Non-pigmented ciliary epithelial cell (primary cell): ENCODE measurements at places on chromosomes 3 and 15.
A peak's percentile ranks its signal among the peaks of the same experiment; 100 is the strongest.

DNA sequence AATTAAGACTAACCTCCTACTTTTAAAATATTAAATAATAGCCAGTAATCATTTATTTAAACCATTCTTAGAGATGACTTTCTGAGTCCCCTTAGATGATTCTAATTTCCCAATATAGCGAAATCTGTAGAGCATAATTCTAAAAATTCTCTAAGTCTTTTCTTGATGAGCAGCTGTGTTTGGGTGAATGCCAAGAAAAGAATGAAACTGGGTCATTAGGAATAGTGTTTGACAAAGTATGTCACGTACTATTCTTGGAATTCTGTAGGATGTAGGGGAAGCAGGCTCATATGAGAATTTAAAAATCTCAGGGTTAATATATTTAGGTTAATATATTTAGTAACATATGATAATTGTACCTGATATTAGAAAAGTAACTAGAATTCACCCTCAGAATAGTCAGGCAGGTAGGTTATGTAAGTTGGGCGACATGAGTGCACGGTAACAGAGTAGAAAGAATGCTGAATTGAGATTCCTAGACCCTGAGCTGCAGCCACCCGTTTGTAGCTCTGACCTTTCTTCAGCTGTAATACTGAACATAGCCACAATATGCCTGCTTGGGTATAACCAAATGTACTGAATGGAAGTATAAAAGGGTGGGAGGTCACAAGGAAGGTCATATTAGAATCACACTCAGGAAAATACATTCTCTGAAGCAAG lies 524.3 kb downstream of the UNC13C start:
- no peak for DNase-seq

- no peak for DNase-seq
These were observed 110.1 kb upstream of the GBE1 start for GRCh38 chr3:81871358-81872155.

DNA sequence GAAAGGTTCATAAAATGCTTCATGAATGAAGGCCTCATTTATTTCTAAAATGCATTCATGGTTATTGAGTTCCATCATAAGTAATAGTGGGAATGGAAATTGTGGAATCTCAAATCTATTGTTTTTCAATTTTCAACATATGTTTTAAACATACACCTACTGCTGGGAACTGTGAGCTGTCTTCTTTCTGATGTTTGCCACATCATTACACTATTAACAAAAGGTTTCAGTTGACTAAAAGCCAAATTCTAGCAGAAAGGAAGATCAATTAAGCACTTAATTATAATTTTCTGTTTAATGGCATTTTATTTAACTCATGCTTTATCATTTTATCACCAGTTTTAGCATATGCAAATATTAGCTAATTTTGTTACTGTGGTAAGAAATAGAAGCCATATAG lies 13.8 kb upstream of the TBC1D23 start:
- no peak for DNase-seq

- DNase-seq, result peak; percentile 83
These were observed 27.6 kb upstream of the CXCR6 start for GRCh38 chr3:45915518-45916231.

DNA sequence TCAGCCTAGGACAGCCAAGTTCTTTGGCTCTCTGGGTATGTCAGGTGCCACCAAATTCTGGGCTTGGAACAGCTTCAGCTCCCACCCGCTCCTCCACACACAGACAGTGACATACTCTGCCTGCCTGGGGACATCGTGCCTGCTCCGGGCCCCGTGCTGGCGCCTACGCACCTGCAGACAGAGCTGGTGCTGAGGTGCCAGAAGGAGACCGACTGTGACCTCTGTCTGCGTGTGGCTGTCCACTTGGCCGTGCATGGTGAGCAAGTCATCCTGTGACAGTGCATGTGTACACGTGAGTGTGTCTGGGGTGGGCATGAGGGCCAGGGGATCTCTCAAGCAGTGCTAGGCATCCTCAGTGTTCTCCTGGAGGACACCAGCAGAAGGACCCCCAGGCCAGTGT lies 922 bp downstream of the IL17RC start:
- no peak for DNase-seq

DNA sequence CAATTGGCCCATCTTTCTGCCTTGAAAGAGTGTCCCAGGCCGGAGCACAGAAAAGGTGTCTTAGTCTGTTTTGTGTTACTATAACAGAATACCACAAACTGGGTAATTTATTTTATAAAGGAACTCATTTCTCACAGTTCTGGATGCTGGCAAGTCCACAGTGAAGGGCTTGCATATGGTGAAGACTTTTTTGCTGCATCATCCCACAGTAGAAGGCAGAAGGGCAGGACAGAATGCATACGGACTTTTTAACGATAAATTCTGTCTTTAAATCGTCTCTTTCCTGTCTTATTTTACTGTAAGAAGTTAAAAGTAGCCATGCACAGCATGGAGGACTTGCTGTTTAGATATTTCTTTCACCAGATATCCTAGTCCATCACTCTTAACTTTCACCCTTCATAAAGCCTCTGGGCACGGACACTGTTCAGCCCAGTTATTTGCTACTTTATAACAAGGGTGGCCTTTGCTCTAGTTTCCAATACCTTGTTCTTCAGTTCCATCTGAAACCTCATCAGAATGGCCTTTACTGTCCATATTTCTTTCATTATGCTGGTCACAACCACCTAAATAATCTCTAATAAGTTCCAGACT lies 10.3 kb upstream of the EIF1B start:
- DNase-seq, result no peak

DNA sequence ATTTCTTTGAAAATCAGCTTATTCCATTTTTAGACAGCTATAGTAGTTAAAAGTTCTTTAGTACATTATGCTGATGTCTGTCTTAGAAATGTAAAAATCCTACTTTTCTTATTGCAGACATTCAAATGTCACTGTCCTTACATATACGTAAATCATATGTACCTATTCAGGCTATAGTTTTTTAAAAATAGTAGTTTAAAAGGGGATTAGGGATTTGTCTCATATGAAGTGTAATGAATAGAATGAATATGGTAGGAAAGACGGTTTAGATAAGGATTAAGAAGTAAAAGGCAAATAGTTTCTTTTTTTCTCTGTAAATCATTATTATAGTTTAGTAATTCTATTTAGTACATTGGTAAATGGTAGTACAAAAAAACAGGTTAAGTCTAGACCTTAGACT lies 7.4 kb downstream of the DIPK2A start:
- DNase-seq, result no peak

DNA sequence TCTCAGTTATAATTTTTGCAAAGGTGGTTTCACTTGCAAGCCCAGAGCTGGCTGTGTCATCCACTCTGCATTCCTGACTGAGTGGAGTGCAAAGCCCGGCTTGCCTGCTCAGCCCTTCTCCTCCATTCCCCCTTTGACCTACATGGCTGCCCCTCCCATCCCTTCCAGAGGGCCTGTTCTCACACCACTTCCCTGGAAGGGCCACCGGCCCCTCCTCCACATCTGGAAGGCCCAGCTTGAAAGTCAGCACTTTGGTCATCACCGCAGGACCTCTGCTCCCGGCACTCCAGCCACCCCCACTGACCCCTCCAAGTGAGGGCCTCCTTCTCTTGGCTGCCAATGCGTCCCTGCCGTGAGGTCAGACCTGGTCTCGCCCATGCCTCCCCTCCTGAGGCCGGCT lies 74.1 kb upstream of the RNF7 start:
- no peak for DNase-seq

- DNase-seq, result no peak
These were observed 200.3 kb upstream of the UMPS start for GRCh38 chr3:124529826-124530571.

- no peak for DNase-seq
These were observed 2.8 kb upstream of the PLXNB1 start for GRCh38 chr3:48432411-48433371.

- DNase-seq, result no peak
These were observed 1.5 kb downstream of the SEMA6D start for GRCh38 chr15:47718497-47719437.

- DNase-seq, result no peak
These were observed 20.8 kb upstream of the CNTN6 start for GRCh38 chr3:1072041-1072440.

DNA sequence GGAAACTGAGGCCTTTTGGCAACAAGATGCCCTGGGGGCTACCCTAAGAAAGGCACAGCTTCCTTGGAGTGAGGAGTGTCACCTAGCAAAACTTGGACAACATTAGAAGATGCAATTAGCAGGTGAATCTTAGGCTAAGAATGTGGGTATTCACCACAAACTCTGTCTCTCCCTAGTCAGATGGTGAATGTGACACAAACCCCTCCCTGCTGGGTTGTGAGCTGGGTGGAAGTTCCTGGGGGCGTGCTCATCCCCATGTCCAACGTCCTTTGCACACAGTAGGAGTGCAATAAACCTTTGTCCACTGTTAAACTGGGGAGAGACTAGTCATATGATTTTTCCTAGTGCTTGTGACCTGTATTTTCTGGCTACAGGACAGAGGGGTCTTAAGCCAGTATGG lies 67.1 kb upstream of the SH3GL3 start:
- no peak for DNase-seq

DNA sequence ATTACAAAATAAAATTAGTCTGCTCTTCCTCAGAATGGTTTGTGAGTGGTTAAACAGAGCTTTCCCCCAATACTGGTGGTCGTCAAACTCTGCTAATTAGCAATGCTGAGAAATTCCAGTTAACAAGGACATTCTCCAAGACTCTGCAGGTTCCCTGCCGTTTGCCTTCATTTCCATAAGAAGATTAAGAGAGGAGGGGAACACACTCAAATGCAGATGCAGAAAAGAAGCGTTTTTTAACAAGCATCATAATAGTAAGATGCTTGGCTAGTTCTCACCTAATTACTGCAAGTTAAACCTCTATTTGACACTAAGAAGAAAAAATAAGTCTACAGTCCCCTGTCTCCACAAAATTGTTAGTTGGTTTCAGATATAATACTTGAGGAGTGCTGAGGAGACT lies 3.7 kb upstream of the SOX2 start:
- DNase-seq, result no peak

DNA sequence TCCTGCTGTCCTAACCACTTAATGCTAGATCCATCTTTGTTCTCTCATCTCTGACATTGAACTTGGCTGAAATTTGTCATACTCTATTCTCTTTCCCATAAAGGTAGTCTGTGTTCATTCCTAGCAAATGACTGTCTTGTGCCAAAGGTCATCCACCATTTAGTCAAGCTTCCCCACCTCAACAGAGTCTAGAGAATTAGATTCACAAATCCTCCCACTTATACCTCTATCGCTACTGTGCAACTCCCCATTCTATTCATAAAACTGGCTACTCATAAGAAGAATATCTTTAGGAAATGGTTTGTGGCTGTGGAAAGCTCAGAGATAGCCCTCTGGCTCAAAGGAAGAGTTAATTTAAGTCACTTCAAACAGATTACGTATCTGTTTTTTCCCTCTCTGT lies 59.7 kb upstream of the MBNL1 start:
- no peak for DNase-seq

GRCh38 chr15:83848315-83849050 lies 194.6 kb downstream of the ADAMTSL3 start:
- DNase-seq, result peak; percentile 94

- DNase-seq, result no peak
These were observed 24.4 kb downstream of the DTWD1 start for GRCh38 chr15:49645277-49645676.

DNA sequence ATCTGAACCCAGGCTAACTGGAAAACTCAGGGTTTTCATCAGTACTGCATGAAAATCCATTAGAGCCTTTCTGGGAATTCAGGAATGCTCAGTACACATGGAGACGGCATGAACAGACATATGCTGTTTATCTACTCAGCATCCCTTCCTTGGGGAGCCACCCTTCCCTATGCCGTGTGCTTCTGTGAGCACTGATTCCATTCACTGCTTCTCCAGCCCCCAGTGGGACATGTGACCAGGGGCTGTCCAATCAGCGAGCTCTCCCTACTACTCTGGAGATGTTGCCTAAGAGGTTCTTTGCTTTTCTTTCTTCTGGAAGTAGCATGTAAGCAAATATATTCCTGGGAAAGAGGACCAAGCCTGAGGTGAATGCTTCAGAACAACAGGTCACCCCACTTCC lies 5.6 kb upstream of the PCOLCE2 start:
- no peak for DNase-seq

- no peak for DNase-seq
These were observed 13.8 kb downstream of the PIERCE2 start for GRCh38 chr15:55422089-55422488.

GRCh38 chr3:98885851-98886250 lies 15.6 kb downstream of the DCBLD2 start:
- no peak for DNase-seq

DNA sequence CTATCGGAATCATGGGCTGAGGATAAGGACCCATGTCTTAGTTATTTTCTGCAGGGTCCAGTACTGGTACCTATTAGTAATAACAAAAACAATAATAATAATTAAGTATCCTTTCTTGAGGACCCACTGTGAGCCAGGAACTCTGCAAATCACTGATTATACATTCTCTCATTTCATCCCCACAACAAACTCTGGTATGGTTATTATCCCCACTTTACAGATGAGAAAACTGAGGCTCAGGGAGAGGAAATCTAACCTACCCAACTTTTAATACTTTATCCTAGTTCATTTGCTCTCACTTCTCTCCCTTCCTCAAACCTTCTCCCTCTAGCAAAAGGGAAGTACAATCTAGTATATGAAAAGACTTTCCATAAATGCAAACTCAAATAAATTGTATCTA lies 528.4 kb upstream of the PROK2 start:
- no peak for DNase-seq

DNA sequence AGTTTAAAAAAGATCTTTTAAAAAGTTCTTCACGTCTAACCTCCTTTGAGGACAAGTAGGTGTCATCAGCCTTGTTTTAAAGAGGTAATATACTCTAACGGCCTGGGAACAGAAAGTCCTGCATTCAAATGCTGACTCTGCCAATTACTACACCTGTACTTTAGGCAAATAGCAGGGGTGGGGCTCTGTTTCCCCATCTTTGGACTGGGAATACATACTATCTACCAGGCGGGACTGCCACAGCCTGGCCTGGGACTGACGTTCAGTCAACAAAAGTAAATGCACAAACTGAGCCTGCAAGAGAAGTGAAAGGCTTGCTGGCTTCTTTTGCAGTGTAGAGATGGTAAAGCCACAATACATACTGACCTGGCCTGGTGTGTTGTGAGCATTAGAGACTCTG lies 107.6 kb upstream of the SPATA12 start:
- no peak for DNase-seq

- DNase-seq, result no peak
These were observed 57.7 kb downstream of the PRTG start for GRCh38 chr15:55685286-55685685.

DNA sequence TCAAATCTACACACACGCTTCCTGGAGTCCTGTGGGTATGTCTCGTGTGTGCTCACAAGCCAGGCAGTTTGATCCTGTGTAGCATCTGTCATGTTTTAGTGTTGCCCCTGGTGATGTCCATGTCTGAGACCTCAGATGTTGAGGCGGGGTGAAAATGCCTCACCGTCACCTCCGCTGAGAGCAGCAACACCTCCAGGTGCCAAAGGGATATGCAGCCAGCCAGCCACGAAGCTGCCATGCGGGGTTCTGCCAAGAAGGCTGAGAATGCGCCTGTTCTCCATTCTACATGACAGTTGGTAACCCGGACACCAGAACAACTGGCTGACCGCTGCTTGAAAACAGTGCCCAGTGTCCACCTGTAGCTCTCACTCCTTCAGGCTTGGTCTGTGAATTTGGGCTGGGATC lies 253.8 kb downstream of the TLE3 start:
- no peak for DNase-seq

GRCh38 chr3:72050048-72050632 lies 265.2 kb upstream of the PROK2 start:
- no peak for DNase-seq

- no peak for DNase-seq
These were observed 336.5 kb upstream of the TGFBR2 start for GRCh38 chr3:30269751-30270445.
